ENCODE measurements at places on chromosomes 2 and 18.

GRCh38 chr2:45169339-45170190 lies 160.3 kb upstream of the SIX2 start:
- DNase-seq: no peak

DNA sequence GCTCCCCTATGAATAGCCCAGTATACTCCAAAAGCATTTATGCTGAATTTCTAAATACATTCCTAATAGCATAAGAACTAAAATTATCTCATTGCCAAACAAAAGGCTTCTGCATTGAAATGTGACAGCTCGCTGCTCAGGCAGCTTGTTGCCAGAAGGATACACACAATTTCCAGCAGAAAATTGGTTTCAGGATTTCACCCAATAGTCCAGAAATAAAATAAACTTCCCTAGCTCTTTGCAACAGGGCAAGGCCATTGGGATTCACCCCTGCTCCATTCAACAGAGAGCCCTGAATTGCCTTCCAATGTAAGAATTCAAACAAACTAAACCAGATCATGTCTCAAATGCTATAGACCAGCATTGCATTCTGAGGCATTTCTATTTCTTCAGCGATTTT lies 70.7 kb downstream of the RBM43 start:
- no peak for DNase-seq

GRCh38 chr2:98911376-98912154 lies 24.5 kb downstream of the CRACDL start:
- DNase-seq: no peak

DNA sequence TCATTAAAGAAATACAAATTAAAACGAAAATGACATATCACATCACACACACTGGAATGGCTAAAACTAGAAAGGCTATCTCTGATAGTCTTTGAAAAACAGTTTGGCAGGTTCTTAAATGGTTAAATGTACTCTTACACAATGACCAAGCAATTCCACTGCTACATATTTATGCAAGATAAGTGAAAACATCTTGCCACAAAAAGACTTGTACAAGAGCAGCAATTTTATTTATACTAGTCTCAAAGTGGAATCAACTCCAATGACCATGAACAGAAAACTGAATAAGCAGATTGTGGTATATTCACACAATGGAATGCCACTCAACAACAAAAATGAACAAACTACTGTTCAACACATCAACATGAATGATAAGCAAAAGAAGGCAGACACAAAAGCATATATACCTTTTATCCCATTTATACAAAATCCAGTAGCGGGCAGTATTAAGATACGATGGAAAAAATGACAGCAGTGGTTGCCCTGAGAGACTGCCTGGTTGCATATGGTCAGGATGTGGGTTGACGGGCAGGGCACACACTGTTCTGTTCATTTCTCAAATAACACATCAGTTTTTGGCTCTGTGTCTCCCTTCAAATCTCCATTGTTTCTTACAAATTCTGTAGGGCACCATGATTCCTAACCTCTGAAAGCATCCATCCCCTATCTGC lies 25.4 kb downstream of the SP100 start:
- DNase-seq: peak; percentile 45

DNA sequence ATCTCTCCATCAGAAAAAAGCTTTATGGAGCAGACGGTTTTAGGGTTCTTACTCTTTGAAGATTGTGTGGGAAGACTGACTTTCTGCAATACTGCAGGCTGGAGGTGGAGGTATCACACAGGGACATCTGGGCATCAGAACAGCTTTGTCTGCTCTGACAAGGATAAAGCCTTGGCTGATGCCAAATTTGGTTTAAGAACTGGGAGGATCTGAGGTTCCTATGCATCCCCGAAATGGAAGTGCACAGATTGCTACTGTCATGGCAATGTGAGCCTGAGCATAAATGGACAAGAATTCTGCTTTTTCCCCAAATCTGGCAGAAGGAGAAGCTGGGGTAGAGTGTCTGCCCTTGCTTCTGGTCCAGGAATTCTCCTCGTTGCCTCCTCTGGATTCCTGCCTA lies 424.3 kb downstream of the SLC4A3 start:
- no peak for DNase-seq

DNA sequence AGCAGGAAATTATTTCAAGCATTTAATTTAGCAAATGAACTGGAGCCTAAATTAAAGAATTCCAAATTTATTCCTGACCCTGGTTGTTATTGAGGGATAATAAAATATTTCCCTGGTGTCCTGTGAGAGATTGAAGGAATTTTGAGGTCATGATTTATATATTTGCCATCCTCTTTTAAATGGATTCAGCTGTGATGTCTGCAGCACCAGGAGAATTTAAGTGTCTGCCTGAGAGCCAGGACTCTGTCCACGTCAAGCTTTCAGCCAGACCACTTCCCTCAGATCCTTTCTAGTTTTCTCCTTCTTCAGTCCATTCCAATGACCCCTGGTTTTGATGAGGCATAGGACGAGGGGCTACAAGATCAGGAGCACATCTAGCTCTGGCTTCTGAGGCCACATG lies 59.9 kb downstream of the INO80C start:
- DNase-seq: no peak

DNA sequence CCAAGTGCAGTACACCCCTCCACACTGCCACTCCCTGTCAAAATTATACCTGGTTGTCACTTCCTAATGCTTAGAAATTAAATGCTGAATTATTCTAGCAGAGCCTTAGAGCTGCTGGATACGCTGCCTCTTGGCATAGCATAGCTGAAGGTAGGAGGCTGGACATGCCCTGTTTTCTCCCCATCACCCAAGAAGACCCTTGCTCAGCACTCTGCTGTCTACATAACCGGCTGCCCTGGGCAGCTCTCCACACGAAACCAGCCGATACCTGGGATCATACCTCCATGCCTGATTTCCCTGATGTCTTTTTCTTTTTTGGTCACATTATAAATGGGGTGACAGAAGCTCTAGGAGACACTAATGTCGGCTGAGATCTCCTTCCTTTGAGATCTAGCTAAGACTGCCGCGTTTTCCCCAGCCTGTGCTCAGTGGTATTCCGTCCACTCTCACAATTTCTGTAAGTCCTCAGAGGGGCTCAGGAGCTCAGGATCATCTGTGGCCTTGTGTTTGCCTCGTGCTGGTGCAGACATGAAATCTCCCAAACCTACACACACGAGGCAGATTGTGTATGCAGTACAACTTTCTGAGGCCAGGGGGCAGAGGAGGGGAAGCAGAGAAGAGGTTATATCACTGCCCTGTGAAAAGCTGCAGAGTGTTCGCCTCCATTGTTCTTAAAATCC lies 13.5 kb upstream of the ZAP70 start:
- DNase-seq: peak; percentile 47

DNA sequence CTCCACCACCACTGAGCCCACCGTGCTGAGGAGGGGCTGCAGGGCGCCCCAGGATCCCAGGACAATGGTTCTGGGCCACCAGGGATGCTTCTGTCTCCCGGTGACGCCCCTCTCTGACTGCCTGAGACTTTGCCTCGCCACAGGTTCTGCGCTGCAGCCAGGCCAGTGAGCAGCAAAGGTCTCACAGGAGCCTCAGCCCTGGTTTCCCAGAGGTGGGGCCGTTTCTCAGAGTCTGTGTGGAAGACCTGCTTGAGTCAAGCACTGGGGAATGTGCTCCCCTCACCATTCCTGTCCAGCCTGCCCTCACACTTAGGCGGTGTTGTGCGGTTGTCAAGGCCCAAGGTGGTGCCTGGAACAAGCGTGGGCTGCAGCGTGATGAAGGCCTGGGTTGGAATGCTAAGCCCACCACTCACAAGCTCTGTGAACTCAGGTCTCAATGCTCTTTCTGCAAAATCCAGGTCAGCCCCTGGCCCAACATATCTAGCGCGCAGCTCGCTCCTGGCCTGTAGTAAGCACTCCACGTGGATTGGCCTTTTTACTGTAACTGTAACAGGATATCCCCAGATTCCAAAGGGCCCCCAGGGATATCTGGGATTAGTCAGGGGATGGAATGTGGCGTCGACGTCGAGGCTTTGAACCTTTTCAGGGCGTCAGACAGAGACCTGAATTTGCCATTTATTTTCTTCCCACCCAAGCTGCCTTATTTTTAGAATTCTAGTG lies 47.6 kb downstream of the PLB1 start:
- peak; percentile 61 for DNase-seq

DNA sequence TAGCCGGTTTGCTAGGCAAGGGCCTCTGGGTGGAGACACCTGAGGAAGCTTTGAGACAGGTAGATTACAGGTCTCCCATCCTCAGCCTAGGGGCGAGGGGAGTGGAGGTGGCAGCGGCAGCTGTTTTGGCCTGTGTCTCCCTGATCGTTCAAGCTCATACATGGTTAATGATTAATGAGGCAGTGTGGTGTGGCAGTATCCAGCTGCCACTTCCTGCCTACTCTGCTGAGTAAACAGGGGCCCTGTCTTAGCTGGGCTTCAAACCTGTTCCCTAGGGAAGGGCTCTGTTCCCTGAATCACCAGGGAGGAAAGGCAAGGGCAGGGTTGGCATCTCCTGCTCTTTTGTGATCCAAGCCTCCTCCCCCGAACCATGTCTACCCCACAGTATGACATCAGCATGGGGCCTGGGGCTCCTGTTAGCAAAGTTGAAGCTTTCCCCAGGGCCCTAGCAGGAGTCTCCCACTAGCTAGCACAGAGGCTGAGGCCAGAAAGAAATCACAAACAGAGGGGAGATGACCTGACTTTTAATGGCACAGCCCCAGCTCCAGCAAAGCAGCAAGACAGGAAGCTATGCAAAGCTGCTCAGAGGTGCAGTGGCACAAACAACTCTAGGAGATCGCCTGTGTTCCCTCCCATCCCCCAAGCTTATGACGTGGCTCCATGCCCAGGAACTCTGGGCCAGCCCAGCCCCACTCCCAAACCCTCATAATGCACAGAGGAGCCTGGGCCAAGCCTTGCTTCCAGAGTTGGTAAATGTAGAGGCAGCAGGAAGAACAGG lies 3.7 kb upstream of the TUBA4B start:
- peak; percentile 58 for DNase-seq

- peak; percentile 67 for DNase-seq
These were observed 570.1 kb downstream of the PLCL1 start for GRCh38 chr2:198374375-198375082.

- DNase-seq: no peak
These were observed 32.0 kb downstream of the B4GALT6 start for GRCh38 chr18:31652357-31652756.

DNA sequence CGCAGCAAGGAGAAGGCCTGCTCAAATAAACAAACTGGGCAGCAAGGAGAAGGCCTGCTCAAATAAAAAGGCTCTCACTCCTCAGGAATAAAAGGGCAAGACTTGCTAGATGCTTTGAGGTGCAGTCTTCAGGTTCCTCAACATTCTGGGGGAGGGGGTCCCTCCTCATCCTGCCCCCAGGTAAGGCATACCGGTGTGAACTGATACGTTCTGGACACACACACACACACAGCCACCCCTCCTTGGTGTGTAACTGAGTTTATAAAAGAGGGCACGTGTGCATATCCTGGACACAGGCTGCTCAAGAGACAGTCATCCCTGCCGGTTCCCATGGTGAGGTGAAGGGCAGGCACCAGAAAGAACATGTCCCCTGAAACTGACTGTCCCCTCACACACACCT lies 4.5 kb downstream of the TEX261 start:
- DNase-seq: no peak

GRCh38 chr2:180664507-180664906 lies 315.9 kb upstream of the UBE2E3 start:
- no peak for DNase-seq

- no peak for DNase-seq
These were observed 40.1 kb downstream of the ARHGAP25 start for GRCh38 chr2:68774569-68775271.

- DNase-seq: no peak
These were observed 110.9 kb upstream of the PNPT1 start for GRCh38 chr2:55804535-55804934.

DNA sequence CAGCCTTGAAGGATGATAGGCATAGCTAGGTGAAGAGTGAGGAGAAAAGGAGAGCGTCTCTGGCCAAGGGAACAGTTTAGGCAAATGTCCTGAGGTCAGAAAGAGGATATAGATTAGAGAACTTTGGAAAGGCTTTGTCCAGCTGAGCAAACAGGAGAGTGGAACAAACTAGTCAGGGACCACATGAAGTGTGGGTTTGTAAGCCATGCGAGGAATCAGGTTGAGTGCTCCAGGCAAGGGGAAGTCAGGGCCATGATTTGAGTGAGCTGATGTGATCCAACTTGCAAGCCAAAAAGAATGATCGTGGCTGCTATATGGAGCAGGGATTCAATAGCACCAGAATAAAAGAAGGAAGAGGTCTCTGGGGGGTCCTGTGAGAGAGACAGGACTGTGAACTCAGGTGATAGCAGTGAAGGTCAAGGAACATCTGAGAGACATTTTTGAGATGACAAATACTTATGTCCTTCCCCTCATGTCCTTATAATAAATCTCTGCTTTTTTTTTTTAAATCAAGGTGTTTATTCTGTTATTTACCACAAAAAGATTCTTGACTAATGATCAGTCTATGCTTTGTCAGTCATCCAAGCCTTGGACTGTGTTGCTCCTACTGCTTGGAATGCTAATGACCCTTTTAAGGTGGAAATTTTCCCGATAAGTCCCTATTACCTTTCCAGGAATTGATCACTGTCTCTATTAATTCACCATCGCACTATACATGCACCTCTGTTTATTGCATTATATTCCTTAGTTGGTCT lies 472.6 kb downstream of the TXNL1 start:
- DNase-seq: no peak

DNA sequence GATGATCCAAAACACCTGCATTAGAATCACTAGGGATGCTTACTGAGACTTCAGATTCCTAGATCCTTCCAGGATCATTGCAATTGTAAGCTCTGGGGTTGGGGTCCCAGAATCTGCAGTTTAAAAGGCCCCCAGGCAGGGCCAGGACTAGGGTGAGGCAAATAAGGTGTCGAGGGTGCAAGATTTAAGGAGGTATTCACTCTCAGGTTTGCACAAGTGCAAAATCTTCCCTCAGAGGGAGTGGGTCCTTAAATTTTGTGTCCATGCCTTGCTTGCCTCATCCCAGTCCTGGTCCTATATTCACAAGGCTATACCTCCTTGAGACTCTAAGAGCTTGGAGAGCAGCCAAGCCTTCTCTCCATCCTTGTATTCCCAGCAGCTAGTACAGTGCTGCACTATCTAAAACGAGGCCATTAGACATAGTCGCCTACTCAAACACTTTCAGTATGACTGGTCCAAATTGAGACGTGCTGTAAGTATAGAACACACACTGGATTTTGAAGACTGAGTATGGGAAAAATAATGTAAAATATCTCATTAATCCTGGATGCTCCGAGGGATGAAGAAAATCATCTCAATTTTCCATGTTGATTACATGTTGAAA lies 31.6 kb upstream of the MREG start:
- no peak for DNase-seq

DNA sequence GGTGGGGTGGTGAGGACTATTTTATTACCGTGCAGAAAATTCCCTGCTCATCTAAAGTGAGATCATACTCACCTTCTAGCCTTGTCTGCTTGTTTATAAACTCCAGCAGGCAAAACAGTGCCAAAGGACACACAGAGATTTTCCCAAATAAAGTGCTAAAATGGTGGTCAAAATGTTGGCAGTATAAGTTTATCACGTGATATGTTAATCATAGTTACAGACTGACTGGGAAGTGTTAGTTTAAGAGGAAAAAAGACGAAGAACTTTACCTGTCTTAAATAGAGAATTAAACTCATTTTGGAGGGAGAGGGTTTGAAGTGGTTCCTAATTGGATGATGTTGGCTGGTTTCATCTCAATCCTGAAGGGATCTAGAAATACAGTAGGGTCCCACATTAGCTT lies 691.7 kb upstream of the FANCL start:
- DNase-seq: no peak

- no peak for DNase-seq
These were observed 101.7 kb downstream of the SOCS6 start for GRCh38 chr18:70390371-70391090.

- DNase-seq: no peak
These were observed 10.8 kb downstream of the SPDYA start for GRCh38 chr2:28821295-28821958.

- no peak for DNase-seq
These were observed 32.5 kb downstream of the SLC1A4 start for GRCh38 chr2:65021709-65022108.

All from stromal cell of bone marrow (primary cell).